ENCODE measurements at places on chromosomes 6 and 20.
A peak's percentile ranks its signal among the peaks of the same experiment; 100 is the strongest.

DNA sequence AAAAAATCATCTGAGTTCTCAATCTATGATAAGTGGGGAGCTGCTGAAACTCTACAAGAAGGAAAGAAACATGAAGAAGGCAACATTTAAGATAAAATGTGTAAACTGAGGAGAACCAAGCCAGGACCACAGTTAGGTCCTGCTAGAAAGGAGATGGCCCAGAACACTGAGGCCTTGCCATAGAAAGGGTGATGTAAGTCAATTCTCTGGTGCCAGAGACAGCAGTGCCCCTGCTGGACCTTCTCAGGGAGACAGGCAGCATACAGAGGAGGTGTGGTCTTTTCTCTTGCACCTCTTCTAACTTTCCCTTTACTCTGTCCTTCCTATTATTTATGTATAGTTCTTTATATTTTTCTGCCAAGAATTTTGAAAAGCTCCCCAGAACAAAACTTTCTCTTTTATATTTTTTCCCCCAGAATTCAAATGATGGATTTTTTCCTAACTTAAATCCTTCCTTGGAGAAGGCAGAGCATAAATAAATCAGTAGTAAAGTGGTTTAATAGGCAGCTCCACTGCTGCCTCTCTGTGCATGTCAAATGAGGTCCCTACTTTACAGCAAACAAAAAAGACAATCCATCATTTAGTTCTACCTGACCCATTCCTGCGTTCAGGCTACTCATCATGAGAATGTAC, 9.0 kb downstream of the UQCC2 start:
- peak; percentile 71 for DNase-seq

GRCh38 chr6:85078058-85078457, 313.7 kb upstream of the TBX18 start:
- no peak for DNase-seq

DNA sequence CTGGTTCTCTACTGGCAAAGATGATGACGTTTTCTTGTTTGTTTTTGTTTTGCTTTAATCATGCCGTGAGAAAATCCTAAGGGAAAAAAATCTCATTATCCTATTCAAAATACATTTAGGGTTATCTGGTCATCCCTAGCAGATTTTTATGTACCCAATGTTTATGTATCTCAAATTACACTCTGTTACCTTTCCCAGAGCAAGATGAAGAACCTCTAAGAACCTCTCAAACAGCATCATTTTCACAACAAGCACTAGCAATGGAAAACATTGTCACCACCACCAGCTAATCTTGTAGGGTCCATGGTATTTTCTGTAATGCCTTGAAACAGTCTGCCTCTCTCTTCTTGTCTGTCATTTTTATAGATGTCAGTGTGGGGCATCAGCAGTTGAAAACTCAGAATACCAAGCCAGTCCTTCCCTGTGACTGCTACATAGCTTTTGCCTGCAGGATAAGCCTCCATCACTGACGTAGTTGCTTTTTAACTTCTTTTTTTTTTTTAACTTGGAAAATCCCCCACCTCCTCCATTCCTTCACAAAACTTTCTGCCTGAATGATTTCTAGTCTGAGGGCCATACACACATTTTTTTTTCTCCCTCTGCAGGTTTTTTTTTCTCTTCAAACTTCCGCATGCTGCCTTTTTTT, 2.4 kb upstream of the SNAP25 start:
- DNase-seq, result no peak

- no peak for DNase-seq
Observed at GRCh38 chr20:51705400-51705799, 62.8 kb downstream of the ATP9A start.

DNA sequence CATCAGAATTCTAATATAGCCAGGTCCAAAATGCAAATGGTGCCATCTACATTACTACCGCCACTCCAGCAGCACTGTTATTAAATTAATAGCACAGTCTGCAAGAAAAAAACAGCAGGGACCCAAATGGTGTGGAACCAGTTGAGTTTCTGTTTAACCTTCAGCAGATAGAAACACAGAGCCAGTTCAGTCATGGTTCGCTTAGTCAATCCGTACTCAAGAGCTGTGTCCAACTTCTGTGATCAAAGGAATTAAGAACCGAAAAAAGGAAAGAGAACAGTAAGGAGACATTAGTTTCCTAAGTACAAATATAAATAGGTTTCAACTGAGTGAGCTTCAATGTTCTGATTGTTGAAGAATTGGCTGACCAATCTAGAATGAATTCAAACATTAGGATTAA, 107.7 kb downstream of the TRDN start:
- DNase-seq, result no peak

GRCh38 chr6:62280099-62280498, 5.9 kb downstream of the KHDRBS2 start:
- DNase-seq, result no peak

- DNase-seq, result peak; percentile 38
Observed at GRCh38 chr6:152572338-152573088, 64.6 kb downstream of the SYNE1 start.

- no peak for DNase-seq
Observed at GRCh38 chr20:20334489-20334888, 33.4 kb upstream of the INSM1 start.

GRCh38 chr6:152160346-152160745, 352.9 kb downstream of the ESR1 start:
- DNase-seq, result peak; percentile 31

DNA sequence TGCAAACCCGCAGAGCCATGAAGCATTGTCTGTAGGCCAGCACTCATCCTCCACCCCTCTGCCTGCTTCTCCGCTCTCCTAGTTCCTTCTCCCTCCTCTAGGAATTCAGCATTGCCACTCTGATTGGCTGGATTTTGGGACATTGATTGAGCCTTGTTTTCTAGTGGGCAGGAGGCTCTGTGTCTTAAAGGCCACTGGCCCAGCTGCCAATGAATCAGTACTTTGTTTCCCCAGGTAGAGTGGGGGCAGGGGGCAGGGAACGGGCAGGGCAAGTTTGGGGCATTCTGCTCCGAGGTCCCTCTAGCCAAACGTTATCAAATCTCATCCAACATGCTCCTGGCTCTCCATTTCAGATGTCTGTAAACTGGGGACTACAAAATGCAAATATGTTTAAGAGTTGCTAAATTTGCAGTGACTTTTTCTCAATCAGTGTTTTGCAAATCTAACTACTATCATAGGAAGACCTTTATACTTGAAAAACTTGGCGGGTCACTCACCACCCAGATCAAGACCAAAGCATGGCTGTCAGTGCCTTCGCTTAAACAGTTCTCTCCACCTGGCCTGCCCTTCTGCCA, 10.4 kb upstream of the BPI start:
- no peak for DNase-seq

GRCh38 chr6:109237986-109238329, 142.7 kb downstream of the CEP57L1 start:
- no peak for DNase-seq

DNA sequence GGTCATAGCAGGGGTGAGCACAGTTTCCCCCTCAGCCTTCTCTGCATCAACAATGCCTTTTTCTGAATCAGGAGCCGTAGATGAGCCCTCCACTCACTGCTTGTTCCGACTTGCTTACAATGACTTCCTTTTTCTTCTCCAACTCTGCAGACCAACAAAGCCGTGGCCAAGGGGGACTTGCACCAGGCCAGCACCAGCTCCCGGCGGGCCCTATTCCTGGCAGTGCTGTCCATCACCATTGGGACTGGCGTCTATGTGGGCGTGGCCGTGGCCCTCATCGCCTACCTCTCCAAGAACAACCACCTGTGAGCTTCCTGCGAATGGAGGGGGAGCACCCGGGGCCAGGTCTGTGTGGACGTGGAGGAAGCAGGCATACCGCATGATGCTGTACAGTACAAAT, 195.8 kb downstream of the SYNDIG1 start:
- DNase-seq, result no peak

DNA sequence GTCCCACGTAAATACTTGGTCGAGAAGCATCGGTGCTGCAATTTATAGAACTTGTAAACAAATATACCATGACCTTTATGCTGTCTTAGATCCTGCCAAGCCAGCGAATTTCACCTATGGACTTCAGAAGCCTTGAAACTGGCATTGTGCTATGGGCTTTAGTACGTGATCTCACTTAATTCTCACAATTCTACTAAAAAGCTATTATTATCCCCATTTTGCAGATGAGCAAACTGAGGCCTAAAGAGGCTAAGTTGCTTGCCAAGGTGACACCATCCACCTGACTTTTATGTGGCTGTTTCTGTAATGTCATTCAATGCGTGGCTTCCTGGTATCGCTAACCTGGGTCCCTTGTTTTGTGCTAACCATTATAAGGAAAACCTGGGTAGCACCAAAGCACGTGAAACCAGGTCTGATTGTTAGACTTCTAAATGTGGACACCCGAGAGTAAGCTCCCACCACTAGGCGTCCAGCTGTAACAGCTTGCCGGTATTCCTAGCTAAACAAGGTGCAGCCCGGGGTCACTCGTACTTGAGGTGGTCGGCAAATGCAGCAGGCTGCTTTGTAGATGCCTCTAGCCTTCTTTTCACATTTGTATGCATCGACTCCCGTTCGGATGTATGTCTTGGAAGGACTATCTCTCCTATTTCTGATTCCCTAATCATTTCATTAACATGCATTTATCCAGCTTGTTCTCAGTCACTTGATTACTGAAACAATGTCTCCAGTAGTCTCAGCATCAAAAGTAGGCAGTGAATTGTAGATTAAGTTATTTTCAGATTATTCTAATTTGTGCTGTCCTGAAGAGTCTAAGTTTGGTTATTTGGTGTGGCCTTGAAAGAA, 1.1 kb downstream of the SYNJ2 start:
- peak; percentile 77 for DNase-seq

DNA sequence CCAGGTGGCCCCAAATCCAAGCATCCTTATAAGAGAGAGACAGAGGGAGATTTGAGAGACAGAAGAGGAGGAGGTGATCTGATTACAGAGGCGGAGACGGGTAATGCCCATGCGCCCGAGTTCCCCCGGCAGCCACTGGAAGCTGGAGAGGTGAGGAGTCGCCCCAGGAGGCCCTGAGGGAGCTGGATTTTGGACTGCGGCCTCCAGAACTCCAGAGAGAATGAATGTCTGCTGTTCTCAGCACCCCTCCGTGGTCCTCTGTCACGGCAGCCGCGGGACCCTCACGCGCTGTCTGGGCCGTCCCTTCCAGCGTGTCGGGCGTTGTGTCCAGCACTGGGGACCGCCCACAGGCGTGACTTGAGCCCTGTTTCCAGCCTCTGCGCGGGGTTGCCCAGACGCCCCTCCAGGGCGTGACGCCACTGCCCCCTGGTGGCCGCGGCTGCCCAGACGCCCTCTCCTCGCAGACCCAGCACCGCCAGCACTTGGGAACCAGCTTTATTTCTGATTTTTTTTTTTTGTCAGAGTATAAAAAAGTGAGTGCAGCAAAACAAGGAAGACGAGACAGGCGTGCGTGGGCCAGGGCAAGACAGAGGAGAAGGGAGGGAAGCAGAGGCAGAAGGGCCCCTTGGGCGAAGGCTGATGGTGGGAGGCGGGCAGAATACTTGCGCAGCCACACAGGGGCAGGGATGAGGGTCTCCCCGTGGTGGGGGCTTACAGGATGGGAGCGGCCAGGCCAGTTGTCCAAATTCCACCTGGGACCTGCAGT, 4.1 kb upstream of the ZNF512B start:
- DNase-seq, result peak; percentile 67

DNA sequence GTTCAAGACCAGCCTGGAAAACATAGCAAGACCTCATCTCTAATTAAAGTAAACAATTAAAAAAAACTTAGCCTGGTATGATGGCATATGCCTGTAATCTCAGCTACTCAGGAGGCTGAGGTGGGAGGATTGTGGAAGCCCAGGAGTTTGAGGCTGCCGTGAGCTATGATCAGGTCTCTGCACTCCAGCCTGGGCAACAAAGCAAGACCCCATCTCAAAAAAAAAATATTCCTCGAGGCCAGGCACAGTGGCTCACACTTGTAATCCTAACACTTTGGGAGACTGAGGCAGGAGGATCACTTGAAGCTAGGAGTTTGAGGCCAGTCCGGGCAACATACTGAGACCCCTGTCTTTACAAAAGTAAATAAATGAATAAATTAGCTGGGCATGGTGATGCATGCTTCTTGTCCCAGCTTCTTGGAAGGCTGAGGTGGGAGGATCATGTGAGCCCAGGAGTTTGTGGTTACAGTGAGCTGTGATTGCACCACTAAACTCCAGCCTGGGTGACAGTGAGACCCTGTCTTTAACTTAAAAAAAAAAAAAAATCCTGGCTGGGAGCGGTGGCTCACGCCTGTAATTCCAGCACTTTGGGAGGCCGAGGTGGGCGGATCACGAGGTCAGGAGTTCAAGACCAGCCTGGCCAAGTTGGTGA, 9.3 kb upstream of the C2 start:
- no peak for DNase-seq
